ENCODE measurements at places on chromosomes 4 and X. TPM values are rescaled to one million over a fixed set of nuclear protein-coding genes. Genes with fewer than 3 reads are reported as not detected.

The TMPRSS11A gene
- total RNA-seq, result not detected

The PLS3 gene
- total RNA-seq, result 214 TPM

The PNMA6F gene
- total RNA-seq, result not detected

The IDH3G gene
- 58.5 TPM for total RNA-seq

The PRRG3 gene
- not detected for total RNA-seq

The SYP gene
- 2.8 TPM for total RNA-seq

The PNPLA4 gene
- 11.5 TPM for total RNA-seq

The F8A3 gene
- 1.0 TPM for total RNA-seq

The SYNPO2 gene
- total RNA-seq, result 1.3 TPM

The NLGN4X gene
- 0.02 TPM for total RNA-seq

The CPZ gene
- not detected for total RNA-seq

The UGT2A3 gene
- not detected for total RNA-seq

The HTR2C gene
- not detected for total RNA-seq

The OPHN1 gene
- 2.8 TPM for total RNA-seq

The ARSJ gene
- 7.2 TPM for total RNA-seq

The ENPEP gene
- total RNA-seq, result 0.05 TPM

The GASK1B gene
- 0.26 TPM for total RNA-seq

The GSTCD gene
- 3.2 TPM for total RNA-seq

The USP17L12 gene
- not detected for total RNA-seq

The TMEM187 gene
- 7.2 TPM for total RNA-seq

The TRAM1L1 gene
- 0.40 TPM for total RNA-seq

The SYTL5 gene
- total RNA-seq, result 0.38 TPM
